ENCODE measurements at places on chromosomes 7 and 10.

- DNase-seq: no peak
Measured at GRCh38 chr10:47238331-47239095, 61.5 kb upstream of the GDF10 start.

- DNase-seq: no peak
Measured at GRCh38 chr7:57203161-57203791, 71.0 kb upstream of the ZNF479 start.

- DNase-seq: no peak
Measured at GRCh38 chr10:12579954-12580858, 230.9 kb downstream of the CAMK1D start.

GRCh38 chr7:117531595-117532244 is 51.9 kb downstream of the CFTR start:
- DNase-seq: no peak

GRCh38 chr7:83689855-83690254 is 40.9 kb upstream of the SEMA3E start:
- no peak for DNase-seq

DNA sequence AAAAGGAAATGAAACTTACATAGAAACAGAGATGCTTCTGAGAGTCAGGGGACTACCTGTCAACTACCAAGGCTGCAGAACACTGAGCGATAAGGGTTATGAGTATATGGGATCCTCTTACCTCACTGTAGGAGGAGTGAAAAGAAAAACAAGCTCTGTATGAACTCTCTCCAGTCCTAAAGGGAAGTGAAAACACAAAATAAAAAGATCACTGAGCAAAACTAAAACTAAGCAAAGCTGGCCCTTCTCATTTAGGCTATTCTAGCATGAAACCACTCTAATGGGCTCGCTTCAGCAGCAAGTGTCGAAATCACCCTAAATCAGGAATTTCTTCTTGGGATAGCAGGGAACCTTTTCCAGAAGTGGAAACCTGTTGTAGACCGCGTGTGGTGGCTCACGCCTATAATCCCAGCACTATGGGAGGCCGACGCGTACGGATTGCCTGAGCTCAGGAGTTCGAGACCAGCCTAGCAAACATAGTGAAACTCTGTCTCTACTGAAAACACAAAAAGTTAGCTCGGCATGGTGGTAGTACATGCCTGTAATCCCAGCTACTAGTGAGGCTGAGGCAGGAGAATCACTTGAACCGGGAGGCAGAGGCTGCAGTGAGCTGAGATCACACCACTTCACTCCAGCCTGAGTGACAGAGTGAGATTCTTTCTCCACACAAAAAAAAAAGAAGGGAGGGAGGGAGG is 27.0 kb downstream of the DCLRE1C start:
- no peak for DNase-seq

DNA sequence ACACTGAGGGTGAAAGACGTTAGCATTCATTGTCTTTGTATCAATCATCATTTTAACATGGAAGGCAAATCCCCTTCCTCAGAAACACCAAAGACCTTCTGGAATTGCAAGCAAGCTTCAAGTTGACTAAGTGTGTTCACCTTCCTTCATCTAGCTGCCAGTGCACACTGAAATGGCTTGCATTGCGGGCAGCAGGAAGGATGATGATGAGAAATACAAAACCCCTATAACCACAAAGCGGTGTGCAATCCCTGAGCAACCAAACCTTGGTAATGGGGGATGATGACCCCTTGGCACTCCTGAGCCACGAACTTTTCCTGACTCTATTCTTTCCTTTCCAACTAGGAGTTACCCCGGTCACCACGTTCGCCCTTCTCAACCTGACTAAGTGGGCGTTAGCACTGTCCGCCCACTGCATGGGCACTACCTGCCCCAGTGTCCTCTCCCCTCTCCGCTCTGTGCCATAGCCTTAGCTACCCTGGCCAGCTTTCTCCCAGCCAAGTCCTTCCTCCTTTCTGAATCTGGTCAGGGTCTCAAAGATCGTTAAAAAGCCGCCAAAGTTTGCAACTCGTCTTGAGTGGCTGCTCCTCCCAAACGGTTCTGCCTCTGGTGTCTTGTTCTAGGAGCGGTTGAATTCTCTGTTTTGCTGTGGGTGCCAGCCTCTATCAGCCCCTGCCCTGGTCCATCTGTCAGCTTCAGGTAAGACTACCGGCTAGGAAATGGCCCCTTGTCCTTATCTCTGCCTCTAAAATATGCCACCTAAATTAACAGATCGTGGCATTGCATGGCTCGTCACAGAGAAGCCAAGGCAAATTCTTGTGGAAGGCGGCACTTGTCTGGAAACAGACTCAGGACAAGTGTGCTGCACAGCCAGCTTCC is 586 bp upstream of the AOC1 start:
- DNase-seq: no peak

All from fibroblast of skin of right quadriceps (primary cell).